GM03348 (cell line): ENCODE measurements at places on chromosomes 3 and 15.
A peak's percentile ranks its signal among the peaks of the same experiment; 100 is the strongest.

- DNase-seq, result no peak
Observed at GRCh38 chr3:156161172-156161571, 40.8 kb downstream of the KCNAB1 start.

GRCh38 chr3:9945358-9945757 lies 6.8 kb downstream of the PRRT3 start:
- DNase-seq, result no peak

DNA sequence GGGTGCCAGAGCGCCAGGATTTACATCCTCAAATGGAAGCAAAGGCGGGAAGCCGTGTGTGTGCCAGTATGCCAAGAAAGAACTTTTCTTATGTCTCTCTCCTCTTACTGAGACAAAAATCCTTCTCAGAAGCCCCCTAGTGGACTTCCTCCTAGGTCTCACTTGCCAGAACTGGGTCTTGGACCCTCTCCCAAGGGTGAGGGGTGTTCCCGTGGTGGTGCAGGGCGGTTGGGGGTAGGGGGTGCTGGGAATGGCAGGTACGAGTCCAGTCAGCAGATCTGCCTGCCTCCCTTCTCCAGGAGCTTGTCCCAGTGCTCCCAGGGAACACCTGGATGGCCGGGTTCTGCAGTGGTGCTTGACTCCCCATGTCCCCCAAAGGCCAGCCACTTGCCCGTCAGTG lies 52.0 kb downstream of the CORO2B start:
- no peak for DNase-seq

- DNase-seq, result no peak
Observed at GRCh38 chr15:33810073-33810595, 158.2 kb upstream of the CHRM5 start.

GRCh38 chr15:25844981-25845680 lies 18.0 kb downstream of the ATP10A start:
- DNase-seq, result no peak

DNA sequence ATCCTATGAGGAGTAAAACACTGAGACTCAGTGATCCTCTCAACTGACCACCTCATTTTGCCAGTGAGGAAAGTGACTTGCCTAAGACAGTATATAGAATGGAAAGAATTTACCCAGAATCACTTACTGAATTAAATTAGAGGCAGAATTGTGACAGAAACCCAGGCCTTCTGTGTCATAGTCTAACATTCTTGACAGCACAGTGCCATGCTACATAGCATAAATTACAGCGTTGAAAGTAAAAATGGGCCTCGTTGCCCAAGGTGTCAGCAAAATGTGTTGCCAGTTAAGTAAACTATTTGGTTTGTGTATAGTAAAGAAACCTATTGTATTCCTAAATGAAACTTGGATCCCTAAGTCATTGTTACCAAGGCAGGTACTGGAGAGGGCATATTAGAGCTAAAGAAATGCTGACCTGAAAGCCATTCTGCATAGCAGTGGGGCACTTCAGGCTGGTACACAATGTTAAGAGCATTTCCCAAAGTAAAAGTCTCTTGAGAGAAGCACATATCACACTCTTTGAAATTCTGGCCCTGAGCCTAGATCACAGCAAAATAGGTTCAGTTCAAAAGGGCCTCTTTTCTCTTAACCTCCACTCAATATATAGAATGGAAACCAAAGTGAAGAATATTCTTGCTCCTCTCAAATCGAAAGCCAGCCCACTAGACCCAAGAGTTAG lies 53.8 kb downstream of the HMG20A start:
- DNase-seq, result no peak

- no peak for DNase-seq
Observed at GRCh38 chr15:92533298-92533697, 122.3 kb downstream of the FAM174B start.

GRCh38 chr3:9279966-9280365 lies 30.5 kb upstream of the SRGAP3 start:
- DNase-seq, result peak; percentile 31

DNA sequence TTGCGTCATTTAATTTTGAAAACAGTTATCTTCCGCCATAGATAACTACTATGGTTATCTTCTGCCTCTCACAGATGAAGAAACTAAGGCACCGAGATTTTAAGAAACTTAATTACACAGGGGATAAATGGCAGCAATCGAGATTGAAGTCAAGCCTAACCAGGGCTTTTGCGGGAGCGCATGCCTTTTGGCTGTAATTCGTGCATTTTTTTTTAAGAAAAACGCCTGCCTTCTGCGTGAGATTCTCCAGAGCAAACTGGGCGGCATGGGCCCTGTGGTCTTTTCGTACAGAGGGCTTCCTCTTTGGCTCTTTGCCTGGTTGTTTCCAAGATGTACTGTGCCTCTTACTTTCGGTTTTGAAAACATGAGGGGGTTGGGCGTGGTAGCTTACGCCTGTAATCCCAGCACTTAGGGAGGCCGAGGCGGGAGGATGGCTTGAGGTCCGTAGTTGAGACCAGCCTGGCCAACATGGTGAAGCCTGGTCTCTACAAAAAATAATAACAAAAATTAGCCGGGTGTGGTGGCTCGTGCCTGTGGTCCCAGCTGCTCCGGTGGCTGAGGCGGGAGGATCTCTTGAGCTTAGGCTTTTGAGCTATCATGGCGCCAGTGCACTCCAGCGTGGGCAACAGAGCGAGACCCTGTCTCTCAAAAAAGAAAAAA lies 1.2 kb downstream of the B2M start:
- DNase-seq, result peak; percentile 62

DNA sequence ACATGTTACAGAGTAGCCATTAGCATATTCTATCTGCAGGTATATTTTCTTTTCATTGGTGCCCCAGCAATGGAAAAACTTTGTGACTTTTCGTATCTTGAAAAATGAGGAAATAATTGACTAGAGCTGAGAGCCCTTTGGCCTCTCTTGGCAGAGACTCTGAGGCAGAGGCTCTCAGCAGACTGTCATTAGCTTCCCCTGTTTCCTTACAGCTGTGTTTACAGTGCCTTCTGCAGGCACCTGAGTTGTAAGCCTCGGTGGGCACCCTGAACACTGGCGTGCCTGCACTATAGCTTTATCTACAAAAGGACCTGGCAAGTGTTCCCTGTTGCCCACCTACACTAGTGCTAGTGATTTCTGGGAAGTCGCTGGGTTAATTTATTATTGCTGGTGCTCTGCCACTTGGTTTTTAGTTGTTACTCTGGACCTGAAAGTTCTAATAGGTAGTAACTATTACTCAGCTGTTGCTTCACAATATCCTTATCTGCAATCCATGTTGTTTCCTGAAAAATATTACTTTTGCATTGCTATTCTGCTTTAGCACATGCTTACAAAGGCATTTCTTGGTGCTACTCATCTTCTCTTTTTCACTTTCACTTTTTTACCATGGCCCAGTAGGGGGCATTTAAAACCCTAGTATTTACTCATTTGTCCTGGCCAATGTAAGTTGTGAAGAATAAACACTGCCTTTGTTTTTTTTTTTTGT lies 7.8 kb upstream of the GPR171 start:
- no peak for DNase-seq

DNA sequence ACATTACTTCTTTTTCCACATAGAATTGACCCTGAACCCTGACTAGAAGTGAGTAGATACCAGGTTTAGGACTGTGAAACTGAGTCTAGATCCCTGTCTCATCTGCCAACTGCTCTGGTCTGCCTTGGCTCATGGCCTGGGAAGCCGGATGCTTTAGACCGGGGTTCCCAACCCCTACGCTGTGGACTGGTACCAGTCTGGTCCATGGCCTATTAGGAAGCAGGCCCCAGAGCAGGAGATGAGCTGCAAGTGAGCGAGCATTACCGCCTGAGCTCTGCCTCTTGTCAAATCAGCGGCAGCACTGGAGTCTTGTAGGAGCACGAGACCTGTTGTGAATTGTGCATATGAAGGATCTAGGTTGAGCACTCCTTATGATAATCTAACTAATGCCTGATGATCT lies 734.2 kb downstream of the AGBL1 start:
- DNase-seq, result no peak

GRCh38 chr15:72338617-72339321 lies 18.8 kb upstream of the CELF6 start:
- peak; percentile 79 for DNase-seq

- no peak for DNase-seq
Observed at GRCh38 chr15:101498717-101499480, 9.4 kb upstream of the PCSK6 start.

DNA sequence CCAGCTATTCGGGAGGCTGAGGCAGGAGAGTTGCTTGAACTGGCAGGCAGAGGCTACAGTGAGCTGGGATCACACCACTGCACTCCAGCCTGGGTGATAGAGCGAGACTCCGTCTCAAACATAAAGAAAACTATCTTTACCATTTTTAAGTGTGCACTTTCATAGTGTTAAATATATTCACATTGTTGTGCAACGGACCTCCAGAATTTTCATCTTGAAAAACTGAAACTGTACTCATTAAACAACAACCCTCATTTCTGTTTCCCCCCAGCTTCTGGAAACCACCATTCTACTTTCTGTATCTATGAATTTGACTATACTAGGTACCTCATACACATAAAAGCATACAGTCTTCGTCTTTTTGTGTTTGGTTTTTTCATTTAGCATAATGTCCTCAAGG lies 375.1 kb downstream of the SHQ1 start:
- DNase-seq, result no peak

DNA sequence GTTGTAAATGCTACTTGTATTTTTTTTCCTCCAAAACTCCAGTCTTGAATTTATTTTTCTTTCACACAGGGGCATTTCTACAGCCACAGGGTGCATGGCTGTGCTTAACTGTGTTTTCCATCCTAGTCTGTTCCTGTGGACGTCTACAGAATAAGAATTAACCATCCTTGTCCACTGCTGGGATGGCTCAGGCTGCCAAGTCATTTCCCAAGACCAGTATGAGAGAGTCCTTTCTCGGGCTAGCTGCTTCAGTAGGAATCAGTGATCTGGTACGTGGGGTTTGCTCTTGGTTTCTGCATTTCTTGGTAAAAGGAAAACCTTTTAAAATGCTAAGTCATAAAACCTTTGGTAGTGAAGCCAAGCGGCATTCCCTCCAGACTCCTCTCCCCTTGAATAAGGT lies 29.8 kb downstream of the CHDH start:
- DNase-seq, result no peak

- no peak for DNase-seq
Observed at GRCh38 chr15:68031404-68031803, 22.7 kb upstream of the PIAS1 start.

DNA sequence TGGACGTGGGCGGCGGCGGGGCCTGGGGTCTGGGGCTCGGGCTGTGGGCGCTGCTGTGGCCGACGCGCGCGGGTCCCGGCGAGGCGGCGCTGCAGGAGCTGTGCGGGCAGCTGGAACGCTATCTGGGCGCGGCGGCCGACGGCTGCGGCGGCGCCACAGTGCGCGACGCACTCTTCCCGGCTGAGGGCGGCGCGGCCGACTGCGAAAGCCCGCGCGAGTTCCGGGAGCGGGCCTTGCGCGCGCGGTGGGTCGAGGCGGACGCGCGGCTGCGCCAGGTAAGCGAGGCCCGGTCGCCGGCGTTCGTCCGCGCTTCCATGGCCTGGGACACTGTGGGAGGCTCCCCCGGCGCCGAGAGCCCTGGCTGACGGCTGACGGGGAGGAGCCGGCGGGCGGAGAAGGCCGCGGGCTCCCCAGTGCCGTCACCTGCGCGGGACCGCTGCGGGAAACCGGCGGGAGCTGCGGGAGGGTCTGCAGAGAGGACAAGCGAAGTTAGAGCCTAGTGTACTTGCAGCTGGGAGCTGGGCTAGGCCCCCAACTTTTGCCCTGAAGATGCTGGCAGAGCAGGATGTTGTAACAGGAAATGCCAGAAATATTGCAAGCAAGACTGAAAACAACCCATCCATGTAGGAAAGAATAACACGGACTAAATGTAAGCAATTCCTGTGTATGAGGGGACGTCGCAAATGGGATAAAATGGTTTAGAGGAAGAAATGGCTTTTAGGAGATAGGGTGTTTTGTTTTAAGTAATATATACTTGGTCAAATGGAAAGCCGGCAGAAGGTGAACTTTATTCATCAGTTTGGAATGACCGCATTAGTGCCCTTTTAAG lies 847 bp downstream of the WHAMM start:
- DNase-seq, result peak; percentile 43

DNA sequence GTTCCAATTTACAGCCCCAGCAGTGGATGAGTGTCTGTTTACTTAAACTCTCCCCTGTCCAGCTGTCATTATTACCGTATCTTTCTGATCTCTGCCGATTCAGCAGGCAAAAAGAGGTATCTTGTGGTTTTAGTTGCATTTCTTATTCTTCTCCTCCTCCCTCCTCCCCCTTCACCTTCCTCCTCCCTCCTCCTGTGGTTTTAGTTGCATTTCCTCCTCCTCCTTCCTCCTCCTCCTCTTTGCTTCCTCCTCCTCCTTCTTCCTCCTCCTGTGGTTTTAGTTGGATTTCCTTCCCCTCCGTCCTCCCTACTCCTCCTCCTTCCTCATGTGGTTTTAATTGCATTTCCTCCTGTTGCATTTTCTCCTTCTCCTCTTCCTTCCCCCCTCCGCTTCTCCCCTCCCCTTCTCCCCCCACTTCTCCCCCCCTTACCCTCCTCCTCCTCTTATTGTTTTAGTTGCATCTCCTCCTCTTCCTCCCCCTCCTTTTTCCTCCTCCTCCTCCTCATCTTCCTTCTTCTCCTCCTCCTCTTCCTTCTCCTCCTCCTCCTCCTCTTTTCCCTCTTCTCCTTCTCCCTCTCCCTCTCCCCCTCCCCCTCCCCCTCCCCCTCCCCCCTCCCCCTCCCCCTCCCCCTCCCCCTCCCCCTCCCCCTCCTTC lies 25.3 kb upstream of the VPS33B start:
- no peak for DNase-seq

- peak; percentile 67 for DNase-seq
Observed at GRCh38 chr3:114887806-114888205, 259.3 kb downstream of the ZBTB20 start.
